NCI-H1092 (cell line): ENCODE measurements at places on chromosomes 1 and 21.

DNA sequence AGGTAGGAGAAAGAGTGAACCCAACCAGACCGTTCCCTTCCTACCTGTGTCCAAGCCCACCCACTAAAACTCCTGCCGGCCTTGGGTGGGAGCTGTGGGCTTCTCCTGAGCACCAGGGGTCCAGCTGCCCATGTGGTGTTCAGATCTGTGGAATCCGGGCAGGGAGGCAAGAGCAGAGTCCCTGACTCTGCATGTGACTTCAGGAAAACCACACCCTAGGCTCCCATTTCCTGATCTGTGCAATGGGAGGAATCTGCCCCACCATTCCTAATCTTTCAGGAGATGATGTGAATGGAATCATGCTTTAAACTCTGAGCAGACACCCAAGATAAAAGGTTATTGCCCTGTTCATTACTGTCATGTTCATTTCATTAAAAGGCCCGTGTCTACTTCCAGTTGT lies 27.6 kb downstream of the EIF2D start:
- no peak for DNase-seq

GRCh38 chr1:228037401-228038386 lies 30.9 kb downstream of the WNT3A start:
- no peak for DNase-seq

- DNase-seq: no peak
Observed at GRCh38 chr21:35614396-35614921, 445.9 kb downstream of the SETD4 start.

DNA sequence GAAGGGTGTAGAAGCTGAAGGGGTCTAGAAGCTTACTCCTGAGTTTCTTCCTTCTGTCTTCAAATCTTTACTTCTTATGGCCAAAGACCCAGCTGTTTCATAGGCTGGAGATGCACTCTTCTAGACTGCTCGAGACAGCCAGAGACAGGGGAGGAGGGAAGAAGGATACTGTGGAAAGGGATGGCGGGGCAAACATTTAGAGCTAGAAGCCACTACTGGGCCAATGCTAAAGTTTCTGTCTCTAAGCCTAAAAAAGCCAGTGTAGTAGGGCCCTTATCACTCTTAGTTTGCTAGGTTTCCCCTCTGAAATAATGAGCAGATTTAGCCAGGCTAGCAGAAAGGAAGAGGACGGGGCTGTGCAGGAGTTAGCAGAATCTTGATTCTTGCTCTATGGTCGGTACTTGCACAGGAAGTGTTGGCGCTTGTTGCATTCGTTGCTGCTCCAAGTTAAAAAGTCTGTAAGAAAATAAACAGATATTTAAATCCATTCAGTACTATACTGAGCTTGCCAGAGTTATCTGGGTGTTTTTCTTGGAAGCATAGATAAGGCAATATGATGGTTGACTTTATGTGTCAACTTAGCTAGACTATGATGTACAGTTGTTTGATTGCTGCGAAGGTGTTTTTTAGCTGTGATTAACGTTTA lies 16.9 kb downstream of the REG4 start:
- no peak for DNase-seq

GRCh38 chr1:27550510-27551169 lies 53.3 kb downstream of the AHDC1 start:
- DNase-seq: no peak

DNA sequence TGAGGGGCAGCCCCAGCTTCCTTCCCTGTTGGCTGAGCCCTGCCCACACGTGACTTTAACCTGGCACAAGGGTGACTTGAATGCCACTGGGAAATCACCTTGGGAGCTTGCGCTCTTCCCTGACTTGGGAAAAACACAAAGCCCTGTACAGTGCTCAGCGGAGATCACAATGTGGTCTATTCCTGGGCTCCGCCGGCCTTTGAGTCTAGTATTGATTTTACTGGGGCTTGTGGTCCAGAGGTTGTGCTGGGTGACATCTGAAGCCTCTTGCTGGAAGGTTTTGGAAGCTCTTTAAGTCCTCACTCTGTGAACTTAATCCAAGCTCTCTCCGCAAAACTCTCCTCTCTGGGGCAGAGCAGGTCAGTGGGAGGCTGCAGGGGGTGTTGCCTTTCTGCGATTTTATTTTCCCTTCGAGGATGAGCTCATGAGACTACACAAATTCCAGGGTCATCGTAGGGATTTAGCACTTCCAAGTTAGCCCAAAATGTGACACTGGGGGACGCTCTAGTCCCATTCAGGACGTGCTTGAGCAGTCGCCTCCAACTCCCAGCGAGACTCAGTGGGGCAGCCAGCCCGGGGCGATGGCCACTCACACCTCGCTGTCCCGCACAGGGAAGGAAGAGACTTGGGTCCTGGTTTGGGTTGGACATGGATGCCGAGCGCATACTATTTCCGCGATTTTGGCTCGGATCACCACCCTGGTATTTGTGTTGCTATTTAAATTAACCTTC lies 291.9 kb upstream of the AJAP1 start:
- no peak for DNase-seq

- DNase-seq: no peak
Observed at GRCh38 chr21:31429506-31429905, 85.4 kb upstream of the TIAM1 start.

DNA sequence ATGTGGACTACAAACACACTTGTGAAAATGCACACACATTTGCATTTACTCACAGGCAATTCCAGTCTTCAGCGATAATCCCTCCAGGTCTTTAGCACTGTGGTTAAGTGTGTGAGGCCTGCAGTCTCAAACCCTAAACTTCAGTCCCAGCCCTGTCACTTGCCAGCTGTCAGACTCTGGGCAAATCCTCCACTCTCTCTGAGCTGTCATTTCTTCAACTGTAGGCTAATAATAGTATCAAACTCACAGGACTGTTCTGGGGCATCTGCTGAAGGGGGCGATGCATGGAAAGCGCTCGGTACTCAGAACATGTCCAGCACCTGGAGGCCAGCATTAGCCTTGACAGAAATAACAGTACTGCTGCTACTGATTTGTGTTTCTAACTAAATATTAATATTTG lies 48.2 kb downstream of the NEK2 start:
- no peak for DNase-seq
